ENCODE measurements at places on chromosomes 6 and 20.

DNA sequence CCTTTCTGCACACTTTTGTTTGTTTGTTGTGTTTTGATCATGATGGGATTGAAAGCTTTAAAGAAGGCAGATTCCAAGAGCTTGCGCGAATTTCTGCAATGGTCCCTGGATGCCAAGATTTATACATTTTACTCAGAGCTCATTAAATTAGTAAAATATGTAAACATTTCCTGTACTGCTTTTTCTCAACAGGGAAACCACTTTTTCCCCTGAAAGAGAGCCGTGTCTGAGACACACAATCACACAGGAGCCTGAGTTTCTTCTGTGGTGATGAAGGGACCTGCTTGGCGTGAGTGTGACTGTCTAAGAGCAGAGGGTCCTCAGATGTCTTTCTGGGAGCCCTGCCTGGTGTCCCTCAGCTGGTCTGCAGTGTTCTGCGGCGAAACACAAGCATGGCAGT lies 12.1 kb upstream of the TAGAP start:
- no peak for DNase-seq

- DNase-seq = peak; percentile 89
Measured at GRCh38 chr20:41136680-41137613, at the start of gene PLCG1. Gene PLCG1 (plus strand): TSS chr20:41137543. CDS start chr20:41137642, 99 bp downstream.

DNA sequence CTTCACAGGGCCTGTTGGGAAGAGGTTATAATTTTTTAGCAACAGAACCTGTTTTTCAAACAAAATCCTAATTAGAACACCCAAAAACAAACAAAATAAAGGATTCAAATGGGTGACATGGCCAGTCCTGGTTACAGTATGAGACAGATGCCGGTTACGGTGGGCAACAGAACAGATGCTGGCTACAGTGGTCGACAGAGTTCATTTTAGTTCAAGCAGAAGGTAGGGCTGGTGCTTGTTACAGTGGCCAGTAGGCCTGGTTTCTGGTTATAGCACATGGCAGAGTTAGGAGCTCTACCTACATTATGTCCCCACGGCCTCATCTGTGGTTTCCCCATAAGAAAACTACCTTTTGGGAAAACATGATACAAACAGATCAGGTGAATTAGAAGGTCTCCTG lies 327.7 kb downstream of the LAMA2 start:
- no peak for DNase-seq

DNA sequence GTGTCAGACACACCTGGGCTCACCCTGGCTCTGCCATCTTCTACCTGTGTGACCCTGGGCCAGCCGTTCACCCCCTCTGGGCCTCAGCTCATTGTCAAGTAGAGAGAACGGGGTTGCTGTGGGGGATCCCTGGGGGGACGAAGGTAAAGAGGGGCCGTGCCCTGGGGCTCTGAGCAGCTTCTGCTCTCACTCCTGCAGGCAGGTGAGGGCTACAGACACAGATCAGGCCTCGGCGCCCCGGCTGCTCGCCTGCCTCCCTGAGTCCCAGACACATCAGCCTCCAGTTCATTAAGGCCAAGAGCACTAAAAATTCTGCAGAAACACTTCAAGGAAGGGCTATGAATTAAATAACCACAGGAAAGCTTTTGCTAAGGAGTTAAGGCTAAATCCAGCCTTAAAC lies 394.4 kb downstream of the CDH4 start:
- DNase-seq = no peak

GRCh38 chr6:16157909-16158308 lies 29.0 kb downstream of the MYLIP start:
- no peak for DNase-seq

DNA sequence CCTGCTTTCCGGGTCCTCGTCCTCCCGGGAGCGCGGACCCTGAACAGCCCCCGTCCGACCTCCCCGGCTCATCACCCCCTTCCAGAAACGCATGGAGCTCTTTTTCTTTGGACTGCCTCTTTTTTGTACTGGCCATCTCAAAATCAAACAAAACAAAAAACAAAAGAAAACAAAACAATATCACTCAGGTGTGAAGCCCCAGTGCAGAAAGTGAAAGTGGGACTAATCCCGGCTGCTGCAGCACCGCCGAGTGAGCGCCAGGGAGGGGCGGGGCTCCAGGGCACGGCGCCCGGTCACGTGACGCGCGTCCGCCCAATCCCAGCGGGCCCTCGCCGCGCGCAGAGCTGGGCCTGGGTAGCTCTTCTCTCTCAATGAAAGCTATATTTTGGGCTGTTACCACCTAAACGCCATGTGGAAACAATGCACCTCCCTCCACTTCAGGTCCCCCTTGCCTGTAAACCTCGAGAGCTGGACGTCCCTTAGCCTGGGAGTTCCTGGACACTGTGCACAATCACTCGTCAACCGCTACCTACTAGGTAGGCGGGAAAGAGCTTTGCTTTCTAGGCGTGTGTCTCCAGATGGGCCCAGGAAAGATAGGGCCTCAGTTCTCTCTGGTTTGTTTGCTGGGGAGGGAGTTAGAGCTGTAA lies 93.7 kb upstream of the PRDM1 start:
- DNase-seq = peak; percentile 90

DNA sequence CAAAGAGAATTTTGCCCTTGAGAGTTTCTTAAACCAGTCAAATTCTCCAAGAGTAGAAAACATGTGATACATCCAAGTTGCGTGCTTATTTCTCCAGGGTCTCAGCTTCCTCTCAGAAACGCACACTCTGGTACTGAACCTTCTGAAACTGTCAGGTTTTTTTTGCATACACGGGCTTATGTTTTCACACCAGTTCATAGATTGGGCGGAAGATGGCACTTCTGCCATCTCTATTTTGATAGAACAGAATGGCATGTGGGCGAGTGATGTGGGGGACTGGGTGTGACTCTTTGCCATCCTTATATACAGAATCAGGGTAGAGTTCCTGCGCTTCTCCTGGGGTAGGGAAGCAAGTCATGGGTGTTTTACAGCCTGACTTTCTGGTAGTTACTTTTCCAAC lies 56.4 kb downstream of the ADTRP start:
- DNase-seq = no peak

- no peak for DNase-seq
Measured at GRCh38 chr20:11119573-11119972, 445.8 kb upstream of the JAG1 start.

GRCh38 chr6:40685862-40686261 lies 98.7 kb upstream of the LRFN2 start:
- no peak for DNase-seq

- no peak for DNase-seq
Measured at GRCh38 chr6:12386816-12387215, 96.7 kb downstream of the EDN1 start.

DNA sequence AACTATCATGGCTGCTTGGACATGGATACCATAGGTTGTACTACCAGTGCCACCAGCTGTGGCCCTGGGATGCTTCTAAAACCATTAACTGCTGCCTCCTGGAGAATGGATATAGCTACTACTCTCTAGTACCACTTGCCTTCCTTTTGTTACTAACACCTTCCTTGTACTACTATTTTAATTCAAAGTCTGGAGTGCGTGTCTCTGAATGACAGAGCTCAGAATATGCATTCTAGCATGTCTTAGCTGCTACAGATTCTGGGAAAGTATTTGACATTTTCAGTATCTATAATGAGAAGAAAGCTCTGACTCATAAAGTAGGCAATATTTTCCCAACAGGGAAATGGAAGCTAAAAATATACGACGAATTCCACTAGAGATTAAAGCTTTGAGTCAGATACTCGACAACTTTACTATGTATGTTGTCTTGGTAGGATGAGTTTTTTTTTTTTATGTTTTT lies 112.3 kb downstream of the PFDN4 start:
- DNase-seq = no peak

- DNase-seq = no peak
Measured at GRCh38 chr6:127902933-127903332, 2.1 kb upstream of the THEMIS start.

- no peak for DNase-seq
Measured at GRCh38 chr6:92011681-92012245, 1407.6 kb downstream of the EPHA7 start.

DNA sequence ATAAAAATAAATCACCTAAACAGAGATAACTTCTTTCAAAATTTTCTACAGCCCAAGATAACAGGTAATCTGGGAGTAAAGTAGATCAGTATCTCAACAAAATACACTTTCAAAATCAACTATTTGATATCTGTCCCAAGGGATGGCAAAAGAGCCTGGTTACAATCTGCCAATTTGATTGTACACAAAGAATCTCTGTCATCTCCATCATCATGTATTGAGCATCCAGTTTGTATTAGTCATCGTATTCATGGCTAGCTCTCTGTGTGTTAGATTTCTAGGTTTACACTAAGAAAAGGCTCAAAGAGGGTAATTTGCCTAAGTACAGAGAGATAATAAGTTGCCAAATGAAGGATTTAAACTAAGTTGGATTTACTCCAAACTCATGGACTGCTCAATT lies 329.0 kb upstream of the NRSN1 start:
- DNase-seq = no peak

- no peak for DNase-seq
Measured at GRCh38 chr6:89597988-89598387, 40.6 kb downstream of the LYRM2 start.

- no peak for DNase-seq
Measured at GRCh38 chr6:114989279-114989964, 646.6 kb upstream of the HS3ST5 start.

- no peak for DNase-seq
Measured at GRCh38 chr6:69343851-69344250, 453.0 kb downstream of the LMBRD1 start.

DNA sequence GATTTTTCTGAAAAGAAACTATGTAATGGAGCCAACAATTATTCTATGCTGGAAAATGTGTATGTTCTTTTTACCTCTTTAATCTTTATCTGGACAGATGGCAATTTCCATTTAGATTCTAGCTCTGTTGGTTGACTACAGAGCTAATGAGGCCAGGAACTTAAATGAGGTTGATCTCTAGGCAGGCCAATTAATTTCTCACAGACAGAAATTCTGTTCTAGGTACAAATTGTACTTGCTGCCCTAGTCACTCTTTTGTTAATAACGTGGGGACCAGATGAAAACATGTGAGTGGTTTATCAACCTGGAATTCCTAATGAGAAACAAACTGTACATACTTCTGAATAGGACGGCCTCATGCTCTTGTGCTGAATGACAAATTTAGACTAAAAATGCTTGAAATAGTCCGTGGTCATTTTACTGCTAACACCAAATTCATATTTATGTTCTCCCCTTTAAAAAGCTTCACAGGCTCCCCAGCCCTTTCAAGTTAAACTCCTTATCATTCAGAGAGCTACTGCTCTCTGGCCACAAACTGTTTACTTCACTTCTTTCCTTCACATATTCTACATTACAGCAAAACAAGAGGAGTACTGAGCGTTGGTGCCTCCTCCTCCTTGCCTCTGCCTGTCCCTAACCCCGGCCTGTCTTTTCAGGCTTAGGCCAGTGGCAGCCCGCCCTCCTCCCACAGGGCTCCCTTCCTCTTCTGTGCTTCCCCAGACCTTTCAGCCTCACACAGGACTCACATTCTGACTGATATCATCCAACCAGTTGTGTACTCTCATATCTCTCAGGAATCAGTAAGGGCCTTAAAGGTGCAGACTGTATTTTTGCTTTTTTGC lies 41.4 kb downstream of the DTNBP1 start:
- no peak for DNase-seq

DNA sequence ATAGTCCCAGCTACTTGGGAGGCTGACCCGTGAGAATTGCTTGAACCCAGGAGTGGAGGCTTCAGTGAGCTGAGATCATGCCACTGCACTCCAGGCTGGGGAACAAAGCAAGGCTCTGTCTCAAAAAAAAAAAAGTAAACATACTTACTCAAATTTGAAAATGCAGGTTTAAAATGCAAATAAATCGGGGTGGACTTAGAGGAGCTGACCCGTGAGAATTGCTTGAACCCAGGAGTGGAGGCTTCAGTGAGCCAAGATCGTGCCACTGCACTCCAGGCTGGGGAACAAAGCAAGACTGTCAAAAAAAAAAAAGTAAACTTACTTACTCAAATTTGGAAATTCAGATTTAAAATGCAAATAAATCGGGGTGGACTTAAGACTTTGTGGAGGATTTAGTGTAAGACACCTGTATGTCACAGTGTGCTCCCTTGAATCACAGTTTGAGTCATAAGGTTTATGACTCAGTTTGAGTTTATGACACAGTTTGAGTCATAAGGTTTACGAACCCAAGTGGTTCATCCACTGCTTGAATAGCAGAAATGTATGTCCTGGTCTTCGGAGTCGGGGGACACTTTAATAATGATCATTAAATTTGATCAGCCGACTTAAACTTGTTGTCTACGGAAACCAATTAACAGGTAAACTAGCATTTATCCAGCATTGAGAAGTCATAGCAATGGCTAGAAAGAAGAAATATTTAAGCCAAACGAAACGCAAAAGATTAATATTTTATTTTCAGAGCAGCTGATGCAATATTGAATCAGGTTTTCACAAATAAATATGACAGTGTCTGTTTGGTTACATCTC lies 6.8 kb upstream of the MRPS10 start:
- no peak for DNase-seq

DNA sequence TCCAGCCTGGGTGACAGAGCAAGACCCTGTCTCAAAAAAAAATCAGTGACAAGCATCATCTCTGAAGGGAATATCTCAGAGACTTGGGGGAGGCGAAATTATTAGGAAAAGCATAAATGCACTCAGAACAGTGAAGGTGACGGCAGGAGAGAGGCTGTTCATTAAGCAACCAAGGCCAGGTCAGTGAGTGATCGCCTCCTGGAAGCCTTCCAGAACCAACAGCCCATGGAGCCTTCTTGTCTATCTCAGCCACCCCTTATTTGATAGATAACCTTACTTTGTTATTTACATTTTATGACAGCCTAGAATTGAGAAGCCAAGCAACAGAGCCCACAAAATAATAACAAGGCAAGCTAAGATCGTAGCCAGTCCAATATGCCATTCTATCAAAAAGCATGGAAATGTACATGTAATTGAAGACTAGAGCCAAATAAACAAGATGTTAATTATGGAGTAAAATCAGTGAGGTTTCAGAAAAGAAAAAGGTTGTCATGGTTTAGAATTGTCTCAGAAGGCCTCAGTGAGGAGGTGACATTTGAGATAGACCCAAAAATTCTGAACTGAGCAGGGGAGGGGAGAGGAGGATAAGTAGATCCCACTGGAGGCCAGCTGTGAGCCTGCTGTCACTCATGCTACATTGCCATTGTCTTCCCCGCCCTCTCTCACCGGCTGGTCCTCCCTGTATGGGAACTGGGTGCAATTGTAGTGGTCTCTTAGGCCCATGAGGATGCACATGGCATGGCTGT lies 17.8 kb downstream of the BNIP5 start:
- no peak for DNase-seq

DNA sequence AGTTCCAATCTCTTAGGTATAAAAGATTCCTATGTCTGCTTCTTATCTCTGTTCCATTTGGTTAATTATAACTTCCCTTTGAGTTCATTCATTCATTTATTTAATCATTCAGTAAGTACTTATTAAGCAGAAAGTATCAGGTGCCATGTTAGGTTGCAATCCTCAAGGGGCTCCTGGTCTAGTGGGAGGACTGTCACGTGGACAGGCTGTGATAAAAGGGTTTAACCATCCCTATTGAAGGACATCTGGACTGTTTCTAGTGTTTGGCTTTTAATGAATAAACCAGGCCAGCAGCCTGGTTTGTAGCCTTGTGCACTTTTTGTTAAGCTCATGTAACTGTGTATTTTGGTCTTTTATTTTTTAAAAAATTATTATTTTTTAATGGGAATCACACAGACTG lies 162.1 kb upstream of the OGFRL1 start:
- DNase-seq = no peak

All from activated T-cell treated with anti-CD3 and anti-CD28 coated beads, Interleukin-2, amount 50 U/mL, for 1 hour (primary cell).